Activated CD4-positive, alpha-beta T cell treated with anti-CD3 and anti-CD28 coated beads, Interleukin-10, Interleukin-2, amounts not matched to agents 100 ng/mL and 50 ng/mL, durations not matched to agents 16 hours and 8 hours (primary cell): ENCODE measurements at places on chromosomes 2 and 18.

GRCh38 chr2:29518646-29519337 is 402.6 kb downstream of the ALK start:
- no peak for DNase-seq

DNA sequence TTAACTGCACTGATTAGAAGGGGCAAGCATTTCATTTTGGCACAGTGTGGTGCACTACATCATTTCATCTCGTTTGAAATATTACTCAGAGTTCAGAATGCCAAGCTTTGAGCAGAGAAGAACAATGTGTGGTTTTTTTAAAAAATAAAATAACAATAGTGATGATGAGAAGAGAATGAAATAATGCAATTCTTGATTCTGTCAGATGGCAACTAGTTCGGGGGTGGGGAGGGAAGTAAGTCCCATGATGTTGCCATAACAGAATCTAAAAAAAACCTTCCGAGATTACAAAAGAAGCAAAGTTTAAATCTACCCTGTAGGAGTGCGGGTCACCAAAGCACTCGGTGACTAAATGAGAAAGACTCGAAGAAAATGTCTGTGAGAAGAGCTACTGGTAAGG is 490.4 kb downstream of the NR4A2 start:
- DNase-seq = no peak

GRCh38 chr2:108980076-108980475 is 8.9 kb downstream of the EDAR start:
- DNase-seq = no peak

- DNase-seq = no peak
Measured at GRCh38 chr2:29726976-29727375, 194.4 kb downstream of the ALK start.

- DNase-seq = no peak
Measured at GRCh38 chr2:129771418-129772189, 207.9 kb upstream of the RAB6C start.

DNA sequence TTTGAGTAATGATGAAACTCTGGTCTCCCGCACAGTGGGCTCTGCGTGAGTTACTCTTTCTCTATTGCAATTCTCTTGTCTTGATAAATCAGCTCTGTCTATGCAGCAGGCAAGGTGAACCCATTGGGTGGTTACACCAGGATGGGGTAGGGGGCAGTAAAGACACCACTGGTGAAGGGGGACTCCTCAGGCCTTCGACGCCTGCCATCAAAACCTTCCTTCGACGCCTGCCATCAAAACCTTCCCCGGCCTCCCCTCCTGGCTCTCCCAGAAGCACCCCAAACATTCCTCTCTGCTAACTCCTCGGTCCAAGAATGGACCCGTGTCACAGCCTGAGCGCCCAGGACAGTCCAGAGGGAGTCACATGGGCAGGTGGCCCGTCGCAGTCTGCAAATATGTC is 4.8 kb upstream of the STARD7 start:
- DNase-seq = no peak

DNA sequence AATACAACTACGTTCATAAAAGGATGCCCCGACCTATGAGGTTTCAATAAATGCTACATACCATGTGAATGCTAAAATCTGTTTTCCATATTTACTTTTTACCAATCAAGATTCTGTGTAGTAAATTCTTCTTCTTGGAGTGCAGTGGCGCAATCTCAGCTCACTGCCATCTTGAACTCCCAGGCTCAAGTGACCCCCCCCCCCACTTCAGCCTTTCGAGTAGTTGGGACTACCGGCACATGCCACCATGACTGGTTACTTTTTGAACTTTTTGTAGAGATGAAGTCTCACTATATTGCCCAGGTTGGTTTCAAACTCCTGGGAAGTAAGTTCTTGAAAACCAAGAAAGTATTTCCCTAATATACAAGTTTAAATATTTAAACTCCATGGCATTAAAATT is 14.4 kb upstream of the USP34 start:
- no peak for DNase-seq

DNA sequence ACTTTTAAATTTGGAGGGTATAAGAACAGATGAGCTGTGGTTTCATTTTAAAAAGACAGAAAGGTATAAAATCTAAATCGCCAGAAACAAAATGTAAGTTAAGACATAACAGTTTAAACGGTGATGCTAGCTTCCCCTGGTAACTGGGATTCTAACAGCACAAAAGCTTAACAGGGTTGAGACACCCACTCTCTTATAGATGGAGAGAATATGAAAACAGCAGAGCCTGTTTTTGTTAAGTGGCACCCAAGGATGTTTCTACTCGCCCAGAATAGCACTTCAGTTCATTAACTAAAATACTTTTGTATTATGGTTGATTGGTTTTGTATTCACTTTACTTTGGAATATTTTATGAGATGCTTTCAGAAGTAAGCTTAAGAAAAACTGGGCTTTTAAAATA is 151.9 kb upstream of the RND3 start:
- DNase-seq = no peak

- DNase-seq = no peak
Measured at GRCh38 chr18:49757513-49758262, 55.6 kb downstream of the ACAA2 start.

DNA sequence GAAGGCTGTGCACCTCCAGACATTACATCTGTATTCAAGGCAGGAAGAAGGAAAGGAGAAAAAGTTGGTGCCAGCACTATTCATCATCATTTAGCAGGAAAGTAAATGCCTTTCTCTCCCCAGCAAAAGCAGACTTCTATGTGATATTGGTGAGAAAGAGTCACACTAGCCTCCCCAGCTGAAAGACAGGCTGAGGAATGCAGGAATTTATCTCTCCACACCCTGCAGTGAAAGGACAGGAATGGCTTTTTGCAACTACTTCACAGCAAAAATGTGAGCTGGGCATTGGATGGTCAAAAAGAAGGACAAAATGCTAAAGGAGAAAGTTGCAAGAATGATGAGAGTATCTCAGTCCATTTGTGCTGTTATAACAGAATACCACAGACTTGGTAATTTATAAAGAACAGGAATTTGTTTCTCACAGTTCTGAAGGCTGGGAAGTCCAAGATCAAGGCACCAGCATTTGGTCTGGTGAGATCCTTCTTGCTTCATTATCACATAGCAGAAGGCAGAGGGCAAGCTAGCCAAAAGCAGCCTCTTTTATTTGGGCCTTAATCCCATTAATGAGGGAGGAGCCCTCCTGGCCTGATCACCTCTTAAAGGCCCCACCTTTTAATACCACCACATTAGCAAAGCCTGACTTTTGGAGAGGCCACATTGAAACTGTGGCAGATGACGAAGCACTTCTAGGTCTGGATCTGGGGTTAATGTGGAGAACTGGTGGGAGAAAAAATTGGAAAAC is 388.1 kb upstream of the SLC14A2 start:
- no peak for DNase-seq
